ENCODE measurements at places on chromosomes 7 and 10. TPM values are rescaled to one million over a fixed set of nuclear protein-coding genes. Genes with fewer than 3 reads are reported as not detected.

Gene ZWINT
- total RNA-seq: 10.8 TPM

Gene PAPOLB
- total RNA-seq: not detected

Gene ZNF25
- total RNA-seq: 5.0 TPM

Gene TWIST1
- 0.19 TPM for total RNA-seq

Gene FOXI2
- total RNA-seq: not detected

Gene PRR15
- 0.23 TPM for total RNA-seq

Gene SPDYE6
- not detected for total RNA-seq

Gene INMT
- total RNA-seq: 0.05 TPM

Gene PRLHR
- total RNA-seq: not detected

Gene GPR85
- 0.24 TPM for total RNA-seq

Gene DNA2
- total RNA-seq: 4.6 TPM

Gene GIMAP2
- 31.6 TPM for total RNA-seq

Gene KLF14
- not detected for total RNA-seq

GRCh38 chr10:45440511-45441062 lies 66.6 kb downstream of the ALOX5 start:
- no peak for DNase-seq

DNA sequence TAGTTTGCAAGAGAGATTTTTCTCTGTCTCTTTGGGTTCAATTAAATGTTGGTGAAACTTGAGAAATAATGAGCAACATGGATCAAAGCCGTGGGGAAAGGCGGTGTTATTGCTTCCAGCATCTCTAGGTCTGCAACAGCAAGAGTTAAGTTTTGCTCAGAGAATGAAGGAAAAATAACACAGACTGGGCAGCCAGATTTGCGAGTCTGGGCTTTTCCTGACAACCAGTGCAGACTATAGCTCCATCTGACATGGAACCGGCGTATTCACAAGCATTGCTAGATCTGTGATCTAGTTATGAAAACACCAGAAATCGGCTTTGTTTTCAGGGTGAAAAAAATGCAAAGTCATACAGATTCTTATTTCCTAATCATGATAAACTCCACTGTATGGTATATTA lies 110.4 kb downstream of the CAMK1D start:
- DNase-seq: no peak

- DNase-seq: no peak
Measured at GRCh38 chr10:128432011-128432410, 305.8 kb upstream of the MKI67 start.

- no peak for DNase-seq
Measured at GRCh38 chr7:26694713-26695112, 169.7 kb downstream of the SKAP2 start.

- no peak for DNase-seq
Measured at GRCh38 chr7:101724957-101725356, 92.5 kb upstream of the CUX1 start.

DNA sequence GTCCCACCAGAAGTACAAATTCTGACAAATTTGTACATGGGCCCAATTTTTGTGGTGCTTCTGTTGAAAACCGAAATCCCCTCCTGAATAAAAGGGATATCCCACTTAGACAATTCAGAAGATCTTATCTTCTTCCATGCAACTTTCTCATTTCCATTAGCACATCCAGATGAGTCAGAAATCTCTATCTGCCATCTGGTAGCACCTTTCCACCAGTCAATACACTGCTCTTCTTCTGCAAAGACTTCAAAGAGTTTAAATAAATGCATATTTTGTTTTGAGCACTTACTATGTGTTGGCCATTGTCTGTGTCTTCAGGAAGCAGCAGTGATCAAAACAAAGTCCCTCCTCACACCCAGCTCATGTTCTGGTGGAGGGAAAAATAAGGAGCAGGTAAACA lies 12.7 kb upstream of the KLF6 start:
- DNase-seq: no peak

GRCh38 chr7:154862153-154862791 lies 140.7 kb downstream of the PAXIP1 start:
- DNase-seq: no peak

DNA sequence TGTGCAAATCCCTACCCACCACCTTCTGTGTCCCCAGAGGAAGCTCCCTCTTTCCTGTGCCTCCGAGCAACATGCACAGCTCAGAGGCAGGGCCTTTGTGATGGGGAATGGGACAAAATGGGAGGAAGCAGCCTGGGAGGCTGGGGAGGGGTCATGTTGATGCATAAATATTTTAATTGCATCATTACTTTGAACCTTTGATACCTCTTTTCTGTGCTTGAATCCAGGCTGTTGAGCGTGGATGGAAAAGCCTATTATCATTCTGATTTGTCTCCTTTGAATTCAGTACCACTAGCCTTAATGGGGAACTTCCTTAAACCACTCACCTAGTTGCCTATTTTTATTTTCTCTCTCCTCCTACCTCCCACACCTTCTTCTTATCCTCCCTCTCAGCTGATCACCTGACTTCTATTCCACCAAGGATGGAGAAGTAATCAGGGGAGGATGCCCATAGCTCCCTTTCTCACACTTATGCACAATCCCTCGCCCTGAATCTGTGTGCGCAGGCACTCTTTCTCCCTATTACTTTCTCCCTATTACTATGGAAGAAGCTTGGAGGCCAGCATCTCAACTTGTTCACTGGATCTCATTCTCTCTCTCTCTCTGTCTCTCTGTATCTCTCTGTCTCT lies 78.5 kb downstream of the SEC61G start:
- DNase-seq: no peak

GRCh38 chr7:13628239-13629001 lies 361.0 kb downstream of the ETV1 start:
- DNase-seq: no peak

- DNase-seq: no peak
Measured at GRCh38 chr7:101315336-101315735, 6.3 kb downstream of the IFT22 start.

DNA sequence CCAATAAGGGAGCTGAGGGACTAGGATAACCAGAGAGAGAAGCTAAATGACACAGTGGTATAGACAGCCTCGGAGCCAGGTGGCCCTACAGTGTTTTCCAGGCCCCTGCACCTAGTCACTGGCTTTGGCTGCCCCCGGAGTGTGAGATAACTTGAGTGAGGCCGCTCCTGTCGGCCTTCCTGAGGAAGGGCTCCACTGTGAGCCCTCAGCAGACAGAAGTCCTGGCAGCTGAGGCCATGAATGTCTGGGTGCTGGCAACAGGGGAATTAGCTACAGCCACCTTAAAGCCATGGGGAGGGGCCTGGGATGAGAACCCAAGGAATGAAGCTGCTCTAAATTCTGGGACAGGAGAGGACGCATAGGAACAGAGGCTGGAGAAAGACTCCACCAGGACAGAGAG lies 4.6 kb upstream of the GDF10 start:
- no peak for DNase-seq

DNA sequence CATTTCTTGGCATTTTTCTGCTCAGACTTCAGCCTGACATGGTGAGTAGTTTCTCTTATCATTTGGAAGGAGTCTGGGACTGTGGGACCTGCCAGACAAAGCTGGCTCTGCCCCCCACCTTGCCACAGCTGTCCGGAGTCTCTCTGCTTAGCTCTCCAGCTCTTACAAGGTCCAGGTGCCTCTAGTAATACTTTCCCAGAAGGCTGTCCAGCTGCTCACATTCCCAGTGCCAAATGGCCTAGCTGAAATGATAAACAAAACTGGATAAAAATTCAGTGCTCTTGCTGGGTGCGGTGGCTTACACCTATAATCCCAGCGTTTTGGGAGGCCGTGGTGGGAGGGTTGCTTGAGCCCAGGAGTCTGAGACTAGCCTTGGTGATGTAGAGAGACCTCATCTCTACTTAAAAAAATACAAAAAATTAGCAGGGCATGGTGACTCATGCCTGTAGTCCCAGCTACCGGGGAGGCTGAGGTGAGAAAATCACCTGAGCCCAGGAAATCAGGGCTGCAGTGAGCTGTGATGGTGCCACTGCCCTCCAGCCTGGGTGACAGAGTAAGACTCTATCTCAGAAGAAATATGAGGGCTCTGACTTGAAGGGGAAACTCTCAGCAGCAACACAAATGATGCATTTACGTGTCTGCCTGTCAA lies 86.8 kb downstream of the C10orf90 start:
- DNase-seq: no peak

DNA sequence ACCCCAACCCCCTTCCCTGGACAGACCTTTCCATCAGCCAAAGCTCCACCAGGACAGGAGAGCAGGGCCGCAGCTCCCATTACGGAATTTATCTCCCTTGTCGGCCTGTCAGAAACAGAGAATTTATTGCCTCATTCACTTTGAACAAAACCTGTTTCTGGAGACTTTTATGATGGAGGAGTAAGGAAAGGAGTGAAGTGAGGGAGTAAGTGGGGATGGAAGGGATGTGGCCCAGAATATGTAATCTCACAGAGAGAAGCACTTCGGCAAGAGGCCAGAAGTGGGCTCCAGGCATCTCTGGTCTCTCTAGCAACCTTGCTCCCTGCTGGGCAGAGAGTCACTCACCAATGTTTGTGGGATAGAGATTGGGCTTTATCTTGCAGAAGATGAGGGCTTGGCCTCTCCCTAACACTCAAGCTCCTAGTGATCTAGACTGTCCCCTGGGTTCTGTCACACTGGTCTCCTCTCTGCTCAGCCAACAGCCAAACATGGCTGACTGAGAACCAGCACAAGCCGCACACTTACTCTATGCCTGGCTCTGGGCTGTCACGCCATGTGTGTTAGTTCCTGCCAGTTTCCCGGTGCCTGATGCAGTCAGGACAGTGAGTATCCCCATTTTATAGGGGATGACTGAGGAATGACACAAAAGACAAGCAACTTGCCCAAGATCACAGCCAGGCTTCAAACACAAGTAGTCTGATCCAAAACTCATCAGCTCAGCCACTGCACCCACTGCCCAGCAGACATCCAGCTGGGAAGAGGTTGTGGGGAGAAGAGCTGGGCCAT lies 149.4 kb upstream of the ZMIZ1 start:
- no peak for DNase-seq

GRCh38 chr7:88401009-88401623 lies 94.4 kb upstream of the STEAP4 start:
- no peak for DNase-seq

DNA sequence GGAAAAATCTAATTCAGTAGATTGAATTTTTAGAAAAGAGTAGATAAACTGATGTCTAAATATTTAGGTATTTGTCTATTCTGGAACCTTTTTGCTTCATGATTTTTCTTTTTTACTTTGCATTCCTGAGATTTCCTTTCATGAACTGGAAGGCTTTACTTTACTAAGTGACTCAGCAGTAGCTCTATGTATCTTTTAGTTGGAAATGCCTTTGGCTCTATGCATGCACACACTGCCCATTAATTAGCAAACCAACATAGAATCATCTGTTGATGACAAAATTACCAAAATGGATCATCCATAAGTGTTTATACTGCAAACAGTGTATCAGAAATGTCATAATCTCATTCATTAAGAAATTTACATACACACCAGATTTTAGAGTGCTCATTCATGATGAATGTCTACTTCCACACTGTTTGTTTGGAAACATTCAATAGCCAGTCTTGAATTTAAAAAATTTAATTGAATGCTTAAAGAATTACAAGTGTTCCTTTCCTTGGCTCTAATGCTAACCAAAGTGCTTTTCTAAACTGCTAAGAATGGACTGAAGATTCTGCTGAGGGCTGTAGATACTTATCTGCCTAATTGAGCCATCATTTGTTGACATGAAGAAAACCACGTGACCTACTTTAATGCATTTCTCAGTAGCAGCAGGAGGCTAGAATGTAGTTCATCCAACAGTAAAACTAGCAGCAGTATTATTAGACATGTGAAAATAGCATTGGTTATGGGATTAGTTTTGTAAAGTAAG lies 282.0 kb downstream of the ADK start:
- DNase-seq: no peak

GRCh38 chr10:119609516-119609915 lies 12.8 kb upstream of the TIAL1 start:
- DNase-seq: no peak

- DNase-seq: no peak
Measured at GRCh38 chr7:3043544-3044371, at the start of gene CARD11. Gene CARD11 (minus strand): TSS chr7:3043867. CDS start chr7:2958506, 85,361 bp downstream.

- no peak for DNase-seq
Measured at GRCh38 chr10:92901819-92902251, 53.5 kb downstream of the EXOC6 start.

DNA sequence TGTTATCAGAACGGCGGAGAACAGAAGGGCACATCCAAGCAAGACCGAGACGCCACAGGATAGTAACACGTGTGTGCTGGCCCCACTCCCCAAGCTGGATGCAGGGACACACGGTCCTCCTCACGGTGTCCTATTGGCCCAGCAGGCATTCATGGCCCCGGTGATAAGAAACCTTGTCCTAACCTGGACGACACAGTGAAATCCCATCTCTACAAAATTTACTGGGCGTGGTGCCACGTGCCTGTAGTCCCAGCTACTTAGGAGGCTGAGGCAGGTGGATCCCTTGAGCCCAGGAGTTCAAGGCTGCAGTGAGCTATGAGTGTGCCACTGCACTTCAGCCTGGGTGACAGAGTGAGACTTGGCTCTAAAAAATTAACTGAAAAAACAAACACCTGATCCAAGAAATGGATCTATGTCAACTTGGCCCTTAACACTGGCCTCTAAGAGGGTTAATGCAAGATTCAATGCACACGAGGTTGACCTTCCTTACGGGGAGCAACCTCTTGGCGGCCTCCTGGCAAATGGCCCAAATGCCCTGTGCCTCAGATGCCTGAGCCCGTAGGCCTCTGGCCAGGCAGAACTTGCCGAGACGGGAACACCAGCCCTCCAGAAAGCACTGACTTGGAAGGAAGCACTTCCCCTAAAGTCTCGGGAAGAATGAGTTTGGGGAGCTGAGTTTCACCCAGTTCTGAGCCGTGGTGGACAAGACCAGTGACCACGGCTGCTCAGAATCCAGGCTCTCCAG lies 72.3 kb downstream of the ZRANB1 start:
- DNase-seq: no peak

DNA sequence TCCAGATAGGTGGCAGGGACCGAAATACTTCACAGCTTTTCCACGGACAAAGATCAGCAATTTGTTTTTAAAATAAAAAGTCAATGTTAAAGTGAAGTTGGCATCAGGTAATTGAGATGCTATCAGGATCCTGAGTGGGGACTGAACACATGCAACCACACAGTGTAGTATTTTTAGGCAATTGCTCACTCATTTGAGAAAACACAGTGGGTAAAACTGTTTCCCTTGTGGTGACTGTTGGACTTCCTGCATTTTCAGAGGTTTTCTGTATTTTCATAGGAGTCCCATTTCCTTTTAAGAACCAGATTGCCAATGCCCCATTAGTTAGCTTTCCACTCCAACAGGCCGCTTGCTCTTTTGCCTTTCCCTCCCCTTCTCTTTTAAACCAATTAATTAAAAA lies 159.5 kb upstream of the ZNF32 start:
- DNase-seq: no peak

GRCh38 chr7:112143582-112143981 lies 62.6 kb downstream of the DOCK4 start:
- no peak for DNase-seq

GRCh38 chr7:6026011-6026819 lies 5.0 kb upstream of the ANKRD61 start:
- DNase-seq: no peak

- DNase-seq: no peak
Measured at GRCh38 chr7:18157233-18157632, 129.6 kb upstream of the PRPS1L1 start.

GRCh38 chr7:3196629-3197400 lies 104.2 kb upstream of the SDK1 start:
- DNase-seq: no peak

GRCh38 chr7:86814661-86815379 lies 171.1 kb downstream of the GRM3 start:
- no peak for DNase-seq

- DNase-seq: no peak
Measured at GRCh38 chr7:158166386-158167340, 421.0 kb downstream of the PTPRN2 start.

All from glomerular endothelial cell (primary cell).